ENCODE measurements at places on chromosomes 7 and 10. TPM values are rescaled to one million over a fixed set of nuclear protein-coding genes. Genes with fewer than 3 reads are reported as not detected.

The ZDHHC4 gene
- 50.0 TPM for total RNA-seq

The LRIT1 gene
- total RNA-seq: not detected

The CPN1 gene
- not detected for total RNA-seq

The PHYHIPL gene
- 0.09 TPM for total RNA-seq

The ASCC1 gene
- 22.1 TPM for total RNA-seq

- H3K4me1 ChIP-seq: no peaks in the 10 kb centered on the region
- DNase-seq: no peak
- no peak overlapping the region for H3K4me3 ChIP-seq
- H3K27ac ChIP-seq: no peak overlapping the region
Measured at GRCh38 chr7:137694405-137694804, 152.4 kb downstream of the DGKI start.

DNA sequence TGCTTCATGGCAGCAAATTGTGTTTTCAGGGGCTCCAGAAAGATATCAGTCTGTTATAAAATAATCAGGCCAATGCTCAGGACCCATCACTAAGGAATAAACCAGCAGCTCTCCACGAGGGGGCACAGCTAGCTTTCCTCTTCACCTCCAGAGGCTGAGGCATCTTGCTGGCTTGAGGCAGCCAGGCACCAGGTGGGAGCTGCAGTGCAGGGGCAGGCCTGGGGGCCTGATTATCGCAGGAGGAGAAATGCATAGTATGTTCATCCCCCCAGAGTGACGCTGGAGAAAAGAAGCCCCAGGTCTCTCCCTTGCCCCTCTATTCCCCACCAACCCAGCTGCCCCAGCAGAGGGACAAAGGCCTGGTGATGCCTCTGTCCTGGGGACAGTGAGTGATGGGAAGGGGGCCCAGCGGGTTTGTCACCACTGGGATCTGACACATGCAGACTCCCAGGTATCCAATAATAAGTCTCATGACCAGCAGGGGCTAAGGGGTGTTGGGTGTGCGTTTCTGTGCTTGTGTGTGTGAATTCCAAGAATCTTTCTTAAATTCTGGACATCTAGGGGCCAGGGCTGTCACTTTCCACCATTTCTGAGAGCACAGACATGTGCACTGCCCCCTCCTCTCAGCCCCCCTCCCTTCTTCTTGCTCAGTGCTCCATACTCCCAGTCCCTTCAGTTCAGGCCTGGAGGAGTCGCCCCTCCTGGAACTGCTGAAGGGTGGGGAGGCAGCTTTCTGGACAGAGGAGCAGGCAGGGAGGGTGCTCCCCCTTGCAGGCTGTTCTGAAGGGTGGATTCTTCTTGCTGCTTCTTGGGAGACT, 128.1 kb upstream of the FAM20C start:
- no peak overlapping the region for H3K4me3 ChIP-seq
- no peaks in the 10 kb centered on the region for H3K27me3 ChIP-seq
- DNase-seq: peak; percentile 23
- no peaks in the 10 kb centered on the region for H3K36me3 ChIP-seq
- H3K4me1 ChIP-seq: no peaks in the 10 kb centered on the region
- no peak overlapping the region for H3K27ac ChIP-seq

- no peaks in the 10 kb centered on the region for H3K36me3 ChIP-seq
- H3K27ac ChIP-seq: no peak overlapping the region
- no peaks in the 10 kb centered on the region for H3K27me3 ChIP-seq
- H3K4me3 ChIP-seq: no peak overlapping the region
Measured at GRCh38 chr7:40425696-40426095, 290.9 kb downstream of the SUGCT start.

- no peaks in the 10 kb centered on the region for H3K27me3 ChIP-seq
- H3K27ac ChIP-seq: no peak overlapping the region
Measured at GRCh38 chr10:88908194-88908593, 28.1 kb downstream of the STAMBPL1 start.

GRCh38 chr10:51960494-51960895, 261.1 kb upstream of the CSTF2T start:
- no peak overlapping the region for H3K4me3 ChIP-seq
- H3K27me3 ChIP-seq: no peaks in the 10 kb centered on the region
- H3K4me1 ChIP-seq: no peaks in the 10 kb centered on the region
- H3K27ac ChIP-seq: no peak overlapping the region
- DNase-seq: peak; percentile 17

- no peak for DNase-seq
- H3K36me3 ChIP-seq: peaks cover 12% of the 10 kb centered on the region
- peak overlapping the region; percentile 88 for H3K27ac ChIP-seq
- H3K4me1 ChIP-seq: peaks cover 76% of the 10 kb centered on the region
Measured at GRCh38 chr10:124740369-124741280, 3.6 kb downstream of the FAM53B start.

DNA sequence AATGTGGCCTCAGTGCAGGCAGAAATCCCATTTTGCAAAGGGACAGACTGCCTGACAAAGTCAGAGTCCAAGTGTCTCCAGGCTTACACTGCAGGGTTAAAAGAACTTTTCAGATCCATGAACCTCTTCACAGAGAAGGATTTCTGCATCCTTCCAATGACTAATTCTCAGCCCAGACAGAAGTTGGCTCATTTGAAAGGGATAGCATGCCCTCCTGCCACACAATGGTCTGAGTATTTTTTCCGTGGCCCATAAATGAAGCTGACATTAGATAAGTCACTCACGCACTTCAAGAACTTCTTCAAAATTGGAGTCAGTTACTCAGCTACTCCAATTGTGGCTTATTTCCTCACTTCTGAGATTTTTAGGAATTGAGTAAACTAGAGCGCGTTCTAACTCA, 170.2 kb downstream of the PLXNA4 start:
- no peak overlapping the region for H3K4me3 ChIP-seq
- no peaks in the 10 kb centered on the region for H3K27me3 ChIP-seq
- no peaks in the 10 kb centered on the region for H3K4me1 ChIP-seq
- no peak for DNase-seq
- no peaks in the 10 kb centered on the region for H3K36me3 ChIP-seq
- H3K27ac ChIP-seq: no peak overlapping the region

DNA sequence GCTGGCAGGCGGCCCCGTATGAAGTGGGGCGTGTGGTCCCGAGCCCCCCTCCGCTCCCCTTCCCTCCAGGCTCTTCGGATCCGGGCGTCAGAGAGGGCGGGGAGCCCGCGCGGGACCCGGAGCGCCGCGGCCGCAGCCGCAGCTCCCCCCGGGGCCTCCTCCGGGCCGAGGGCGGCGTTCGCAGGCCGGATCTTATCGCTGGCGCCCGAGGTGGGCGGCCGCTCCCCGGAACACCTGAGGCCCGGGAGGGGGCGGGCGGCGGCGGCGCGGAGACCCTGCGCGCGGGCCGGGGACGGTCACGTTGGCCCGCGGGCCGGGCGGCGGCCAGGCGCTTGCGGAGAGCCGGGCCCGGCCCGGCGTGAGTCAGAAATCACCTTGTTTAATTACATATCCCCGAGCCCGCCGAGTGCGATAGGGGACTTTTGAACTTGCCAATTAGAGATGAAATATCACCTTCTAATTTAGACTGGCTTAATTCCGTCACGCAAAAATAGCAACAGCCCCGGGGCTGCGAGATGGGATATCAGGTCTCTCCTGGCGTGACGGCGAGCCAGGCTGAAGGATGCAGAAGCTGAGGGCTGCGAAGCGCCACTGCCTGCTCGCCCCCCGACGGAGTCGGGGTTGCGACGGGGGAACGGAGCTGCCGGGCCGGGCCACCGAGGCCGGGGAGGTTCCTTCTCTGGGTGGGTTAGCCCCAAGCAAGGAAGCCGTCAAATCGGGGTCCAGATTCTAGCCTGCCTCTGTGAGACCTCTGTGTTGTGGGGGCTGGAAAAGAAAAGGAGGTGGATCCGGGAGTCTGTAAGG, 43.4 kb downstream of the LDB3 start:
- peak; percentile 17 for DNase-seq
- H3K4me3 ChIP-seq: peak overlapping the region; percentile 85
- peak overlapping the region; percentile 88 for H3K27ac ChIP-seq
- no peaks in the 10 kb centered on the region for H3K4me1 ChIP-seq
- no peaks in the 10 kb centered on the region for H3K36me3 ChIP-seq

DNA sequence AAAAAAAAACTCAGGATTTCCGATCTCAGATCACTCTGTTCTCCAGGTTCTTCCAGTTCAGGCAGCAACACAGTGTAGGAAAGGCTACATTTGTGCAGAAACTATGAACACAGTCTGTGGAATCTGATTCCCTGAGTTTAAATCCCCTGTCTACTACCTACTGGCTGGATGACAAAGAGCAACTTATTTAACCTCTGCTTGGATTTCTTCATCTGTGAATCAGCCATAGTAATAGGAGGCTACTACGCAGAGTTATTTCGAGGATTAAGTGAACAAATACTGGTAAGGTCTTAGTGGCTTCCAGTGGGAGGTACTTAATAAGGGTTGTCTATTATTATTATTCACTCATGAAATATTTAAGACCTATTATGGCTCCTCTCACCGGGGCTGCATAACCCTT, 44.3 kb upstream of the PDCD4 start:
- H3K36me3 ChIP-seq: no peaks in the 10 kb centered on the region
- no peak overlapping the region for H3K27ac ChIP-seq
- H3K4me3 ChIP-seq: no peak overlapping the region
- H3K27me3 ChIP-seq: no peaks in the 10 kb centered on the region

GRCh38 chr10:124974131-124974530, 32.2 kb downstream of the ZRANB1 start:
- H3K4me3 ChIP-seq: no peak overlapping the region
- peaks cover 3% of the 10 kb centered on the region for H3K4me1 ChIP-seq
- H3K27me3 ChIP-seq: no peaks in the 10 kb centered on the region
- H3K36me3 ChIP-seq: peaks cover 31% of the 10 kb centered on the region

DNA sequence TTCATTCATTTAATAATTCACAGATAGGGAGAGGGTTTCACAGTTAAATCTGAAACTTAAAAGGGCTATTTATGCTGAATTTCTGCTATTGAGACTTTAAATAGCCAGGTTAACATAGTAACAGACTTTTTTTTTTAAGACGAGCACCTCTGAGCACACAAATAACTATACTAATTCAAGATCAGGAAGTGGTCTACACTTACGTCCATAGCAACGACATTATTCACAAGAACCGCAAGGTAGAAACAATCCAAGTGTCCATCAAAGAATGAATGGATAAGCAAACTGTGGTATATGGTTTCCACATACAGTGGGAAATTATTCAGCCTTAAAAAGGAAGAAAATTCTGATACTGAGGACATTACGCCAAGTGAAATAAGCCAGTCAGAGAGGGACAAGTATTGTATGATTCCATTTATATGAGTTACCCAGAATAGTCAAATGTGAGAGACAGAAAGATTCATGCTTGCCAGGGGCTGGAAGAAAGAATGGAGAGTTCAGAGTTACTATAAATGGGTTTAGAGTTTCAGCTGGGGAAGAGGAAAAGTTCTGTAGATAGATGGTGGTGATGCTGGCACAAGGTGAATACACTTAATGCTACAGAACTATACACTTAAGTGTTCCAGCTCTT, 140.3 kb upstream of the LAMB4 start:
- no peak for DNase-seq
- H3K27ac ChIP-seq: no peak overlapping the region
- no peaks in the 10 kb centered on the region for H3K27me3 ChIP-seq
- no peak overlapping the region for H3K4me3 ChIP-seq
- no peaks in the 10 kb centered on the region for H3K4me1 ChIP-seq

GRCh38 chr10:11294831-11295450, 277.3 kb downstream of the CELF2 start:
- no peaks in the 10 kb centered on the region for H3K27me3 ChIP-seq
- no peak for DNase-seq
- H3K36me3 ChIP-seq: peaks cover 71% of the 10 kb centered on the region
- no peak overlapping the region for H3K27ac ChIP-seq
- H3K4me1 ChIP-seq: no peaks in the 10 kb centered on the region

GRCh38 chr10:131822692-131823245, 78.0 kb upstream of the PPP2R2D start:
- no peaks in the 10 kb centered on the region for H3K4me1 ChIP-seq
- no peak overlapping the region for H3K27ac ChIP-seq
- H3K4me3 ChIP-seq: no peak overlapping the region

GRCh38 chr7:151978616-151979015, 22.4 kb downstream of the GALNTL5 start:
- H3K27me3 ChIP-seq: no peaks in the 10 kb centered on the region
- DNase-seq: no peak
- H3K36me3 ChIP-seq: no peaks in the 10 kb centered on the region
- no peak overlapping the region for H3K4me3 ChIP-seq
- no peaks in the 10 kb centered on the region for H3K4me1 ChIP-seq

DNA sequence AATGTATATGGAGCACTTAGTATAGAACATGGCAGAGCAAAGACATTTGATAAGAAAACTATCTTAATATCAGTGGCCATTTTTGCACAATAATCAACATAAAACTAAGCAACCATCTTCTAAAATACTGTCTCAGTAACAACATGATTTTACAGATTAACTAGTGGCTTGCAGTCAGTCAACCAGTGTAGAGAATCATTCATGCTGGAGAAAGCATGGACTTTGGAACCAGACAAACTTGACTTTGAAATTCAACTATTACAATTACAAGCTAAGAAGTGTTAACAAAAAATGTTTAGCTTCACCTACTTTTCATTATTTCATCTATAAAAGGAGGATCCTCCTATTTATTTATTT, 27.7 kb downstream of the CUBN start:
- no peak for DNase-seq
- H3K27me3 ChIP-seq: no peaks in the 10 kb centered on the region
- no peaks in the 10 kb centered on the region for H3K36me3 ChIP-seq
- H3K4me3 ChIP-seq: no peak overlapping the region

DNA sequence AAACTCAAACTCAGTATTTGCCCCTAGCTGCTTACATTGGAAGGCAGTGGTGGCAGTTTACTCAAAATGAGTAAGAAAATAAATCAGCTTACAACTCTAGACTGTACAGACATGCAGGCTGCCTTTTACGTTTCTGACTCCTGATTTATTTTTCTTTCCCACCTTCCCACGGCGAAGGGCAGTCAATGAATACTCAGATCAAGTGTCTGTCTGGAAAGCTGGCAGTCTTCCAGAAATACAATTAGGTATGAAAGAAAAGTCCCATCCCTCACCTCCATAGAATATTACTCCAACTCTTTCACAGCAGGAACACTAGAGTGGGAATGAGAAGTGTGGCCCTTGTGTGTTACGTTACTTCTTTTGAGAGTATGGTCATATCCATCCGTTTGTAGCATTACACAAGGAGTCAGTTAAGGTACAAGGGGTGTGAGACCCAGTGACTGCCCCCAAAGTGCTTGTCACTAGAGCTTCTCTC, 1.3 kb upstream of the PAPSS2 start:
- H3K4me3 ChIP-seq: no peak overlapping the region
- H3K27ac ChIP-seq: no peak overlapping the region
- DNase-seq: no peak
- H3K4me1 ChIP-seq: peaks cover 4% of the 10 kb centered on the region

GRCh38 chr7:2520761-2521290, 1.3 kb downstream of the LFNG start:
- H3K4me1 ChIP-seq: peaks cover 68% of the 10 kb centered on the region
- H3K27me3 ChIP-seq: peaks cover 58% of the 10 kb centered on the region
- H3K36me3 ChIP-seq: no peaks in the 10 kb centered on the region

- peak; percentile 66 for DNase-seq
- peak within 1 kb of the TSS; percentile 99 for H3K27ac ChIP-seq
- H3K4me1 ChIP-seq: peaks cover 7% of the 10 kb centered on the region
- no peaks in the 10 kb centered on the region for H3K36me3 ChIP-seq
Measured at GRCh38 chr7:32891043-32891799, at the start of gene KBTBD2. TSS of gene KBTBD2 (minus strand) at chr7:32891760. CDS start at chr7:32879604, 12,156 bp downstream.

All from thymus (tissue), 14 donors.